Cardiac ventricle fibroblast (primary cell): ENCODE measurements at places on chromosomes 12 and 14. TPM values are rescaled to one million over a fixed set of nuclear protein-coding genes. Genes with fewer than 3 reads are reported as not detected.

The FKBP11 gene
- 69.3 and 74.1 TPM in 2 replicates for total RNA-seq

The KLHDC2 gene
- 30.8 and 54.0 TPM in 2 replicates for total RNA-seq

The VRTN gene
- not detected in 2 replicates for total RNA-seq

The CAPS2 gene
- 1.5 and 2.4 TPM in 2 replicates for total RNA-seq

The SERPINA10 gene
- not detected in 2 replicates for total RNA-seq

The WNT1 gene
- total RNA-seq: not detected in 2 replicates

The TSPAN11 gene
- total RNA-seq: 0.44 and 2.1 TPM in 2 replicates

The GLS2 gene
- total RNA-seq: not detected in 2 replicates

The SDR9C7 gene
- not detected in 2 replicates for total RNA-seq

The NR1H4 gene
- total RNA-seq: not detected in 2 replicates

The GPR84 gene
- not detected in 2 replicates for total RNA-seq

The IL23A gene
- not detected in 2 replicates for total RNA-seq

The KRT73 gene
- total RNA-seq: not detected in 2 replicates

The FOXA1 gene
- not detected in 2 replicates for total RNA-seq

The TPPP2 gene
- total RNA-seq: not detected in 2 replicates

The C14orf180 gene
- not detected in 2 replicates for total RNA-seq

The CTSG gene
- total RNA-seq: not detected in 2 replicates

The LUM gene
- 747 and 759 TPM in 2 replicates for total RNA-seq

The TAS2R31 gene
- 0.44 and 2.4 TPM in 2 replicates for total RNA-seq

The KLRC1 gene
- not detected in 2 replicates for total RNA-seq

The TAS2R43 gene
- total RNA-seq: not detected in 2 replicates

The TAS2R14 gene
- total RNA-seq: 0.98 and 1.6 TPM in 2 replicates

The KRT2 gene
- total RNA-seq: not detected in 2 replicates
